Stimulated activated CD8-positive, alpha-beta memory T cell treated with anti-CD3 and anti-CD28 coated beads, Interleukin-7, amount 100 ng/mL, for 48 hours (primary cell): ENCODE measurements at places on chromosomes 6 and 20.

DNA sequence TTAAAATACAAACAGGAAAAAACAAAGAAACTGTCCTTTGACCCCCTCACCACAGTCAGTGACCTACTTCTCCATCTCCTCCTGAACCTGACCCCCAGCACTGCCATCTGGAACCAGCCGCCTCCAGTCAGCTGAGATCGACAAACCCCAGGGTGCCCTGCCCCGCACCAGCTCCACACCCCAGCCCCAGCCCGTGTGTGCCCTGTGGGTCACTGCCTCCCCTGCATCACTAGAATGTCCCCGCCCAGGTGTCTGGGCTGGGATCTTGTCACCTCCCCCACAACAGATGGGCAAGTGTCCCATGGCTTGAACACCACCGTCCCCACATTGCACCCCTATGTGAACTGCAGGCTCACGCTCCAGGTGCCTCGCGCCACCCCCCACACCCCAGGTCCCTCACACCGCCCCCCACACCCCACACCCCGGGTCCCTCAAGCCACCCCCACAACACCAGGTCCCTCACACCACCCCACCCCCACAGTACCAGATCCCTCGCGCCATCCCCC is 13.3 kb downstream of the TAF4 start:
- no peak for DNase-seq

DNA sequence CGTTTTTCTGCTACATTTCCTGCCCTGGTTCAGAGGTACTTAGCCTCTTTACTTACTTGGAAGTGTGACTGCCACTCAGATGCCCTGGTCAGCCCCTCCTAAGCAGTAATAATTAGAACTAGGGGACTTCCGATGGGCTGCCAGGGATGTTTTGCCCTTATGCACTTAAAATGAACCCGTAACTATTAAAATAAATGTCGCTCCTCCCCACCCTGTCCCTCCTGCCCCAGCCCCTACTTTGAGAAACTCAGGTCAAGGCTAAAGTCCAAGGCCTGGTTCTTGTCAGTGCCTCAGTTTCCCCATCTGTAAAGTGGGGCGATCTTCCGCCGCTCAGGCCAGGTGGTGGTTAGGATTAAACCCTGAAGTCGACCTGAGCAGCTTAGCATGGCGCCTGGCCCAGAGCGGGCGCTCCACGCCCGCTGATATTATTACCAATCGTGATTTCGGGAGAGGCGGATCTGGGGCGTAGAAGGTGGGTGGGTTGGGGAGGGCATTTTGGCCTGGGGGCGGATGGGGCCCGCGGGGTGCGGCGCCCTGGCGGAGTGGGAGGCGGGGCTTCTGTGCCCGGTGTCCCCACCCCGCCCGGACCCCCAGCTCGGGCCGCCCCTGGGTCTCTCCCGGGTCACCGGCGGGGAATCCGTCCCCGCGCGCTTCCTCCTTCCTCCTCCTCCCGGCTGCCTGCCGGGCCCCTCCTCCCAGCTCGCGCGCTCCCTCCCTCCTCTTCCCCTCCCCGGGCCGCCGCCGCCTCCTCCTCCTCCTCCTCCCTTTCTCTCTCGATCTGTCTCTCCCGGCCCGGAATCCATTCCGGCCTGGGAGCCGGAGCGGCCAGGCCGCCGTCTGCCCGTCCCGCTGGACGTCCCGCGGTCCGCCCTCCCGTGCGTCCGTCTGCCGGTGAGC is at the start of gene SRC:
TSS of gene SRC (plus strand) at position 802 of the 897 bp plus-strand sequence. CDS start 38,014 bp downstream, outside the sequence.
- DNase-seq = peak; percentile 11

- no peak for DNase-seq
Observed at GRCh38 chr6:123806561-123806960, 2.9 kb downstream of the NKAIN2 start.

GRCh38 chr6:8073758-8074157 is 9.6 kb upstream of the BLOC1S5 start:
- no peak for DNase-seq

- DNase-seq = no peak
Observed at GRCh38 chr6:169738204-169738975, 13.0 kb downstream of the DYNLT2 start.

- DNase-seq = no peak
Observed at GRCh38 chr6:108872141-108872557, 23.9 kb downstream of the ARMC2 start.

- no peak for DNase-seq
Observed at GRCh38 chr6:96809119-96809518, 28.2 kb downstream of the GPR63 start.

- DNase-seq = no peak
Observed at GRCh38 chr6:93407186-93407585, 12.2 kb downstream of the EPHA7 start.

- no peak for DNase-seq
Observed at GRCh38 chr6:99434702-99435530, 9.8 kb upstream of the PNISR start.

DNA sequence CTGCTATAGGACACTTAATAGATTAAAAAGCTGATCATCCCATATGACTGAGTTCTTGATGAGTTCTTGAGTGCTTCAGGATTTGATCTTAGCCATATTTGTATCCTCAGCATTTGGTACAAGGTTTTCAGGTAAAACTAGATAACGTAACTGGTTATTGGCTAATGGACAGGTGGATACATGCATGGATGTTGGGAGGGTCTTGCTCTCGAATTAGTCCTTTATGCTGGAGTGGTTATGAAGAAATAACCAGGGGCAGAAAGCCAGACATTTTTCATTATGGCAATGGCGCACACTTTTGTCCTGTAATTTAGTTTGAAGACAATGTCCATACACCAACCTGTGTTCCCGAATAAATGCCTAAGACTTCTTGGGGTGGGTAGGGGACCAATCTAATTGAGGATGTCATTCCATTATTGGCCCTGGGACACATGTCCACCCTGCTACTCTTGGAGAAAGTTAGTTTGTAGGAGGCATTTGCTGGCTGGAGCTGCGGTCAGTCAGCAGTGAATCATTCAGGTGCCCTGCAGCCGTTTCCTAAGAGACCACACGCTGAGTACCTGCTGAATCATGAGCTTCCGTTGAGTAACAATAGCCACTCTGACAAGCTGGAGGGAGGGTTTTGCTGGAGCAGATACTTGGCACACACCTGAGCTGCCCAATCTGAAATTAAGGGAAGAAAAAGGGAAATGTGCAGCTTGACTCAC is 194.4 kb downstream of the FOXA2 start:
- DNase-seq = no peak

- DNase-seq = no peak
Observed at GRCh38 chr6:145214570-145214969, 520.8 kb downstream of the EPM2A start.

GRCh38 chr6:84524636-84525035 is 239.8 kb downstream of the TBX18 start:
- DNase-seq = no peak

GRCh38 chr20:56461576-56461975 is 6.9 kb upstream of the RTF2 start:
- no peak for DNase-seq

- no peak for DNase-seq
Observed at GRCh38 chr20:38985060-38985459, 22.9 kb downstream of the DHX35 start.

DNA sequence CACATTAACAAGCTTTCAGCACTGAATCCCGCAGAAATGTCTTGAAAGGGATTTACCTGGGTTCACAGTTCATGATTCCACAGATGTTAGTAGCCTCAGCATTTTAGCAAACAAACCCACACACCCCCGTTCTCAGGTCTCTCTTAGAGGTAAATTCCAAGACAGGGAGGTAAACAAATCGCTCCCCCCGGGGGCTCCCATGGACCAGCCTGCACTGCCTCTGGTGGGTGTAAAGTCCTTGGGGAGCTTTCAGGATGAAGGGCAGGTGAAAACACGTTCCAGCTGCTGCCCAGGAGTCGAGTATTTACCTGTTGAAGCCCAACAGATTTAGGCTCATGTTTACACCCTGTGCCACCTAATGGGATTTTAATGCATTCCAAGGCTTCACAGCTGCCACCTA is 187.0 kb upstream of the FOXQ1 start:
- no peak for DNase-seq

DNA sequence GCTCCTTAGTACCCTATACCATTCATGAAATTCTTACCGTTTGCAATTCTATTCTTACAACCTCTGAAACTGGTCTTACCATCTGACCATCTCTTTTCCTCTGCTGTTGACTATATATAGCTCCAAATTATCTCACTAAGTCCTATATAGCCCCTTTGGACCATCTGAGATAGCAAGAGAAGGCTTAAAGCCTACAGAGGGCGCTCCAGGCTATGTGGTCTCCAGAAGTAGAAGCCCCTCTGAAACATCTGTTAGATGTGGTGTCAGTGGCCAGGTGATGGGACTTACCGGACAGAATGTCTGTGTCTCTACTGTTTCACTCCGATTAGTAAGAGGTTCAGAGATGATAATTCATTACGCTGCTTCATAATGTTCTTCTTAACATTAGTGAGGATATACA is 140.7 kb upstream of the BMP2 start:
- DNase-seq = no peak

DNA sequence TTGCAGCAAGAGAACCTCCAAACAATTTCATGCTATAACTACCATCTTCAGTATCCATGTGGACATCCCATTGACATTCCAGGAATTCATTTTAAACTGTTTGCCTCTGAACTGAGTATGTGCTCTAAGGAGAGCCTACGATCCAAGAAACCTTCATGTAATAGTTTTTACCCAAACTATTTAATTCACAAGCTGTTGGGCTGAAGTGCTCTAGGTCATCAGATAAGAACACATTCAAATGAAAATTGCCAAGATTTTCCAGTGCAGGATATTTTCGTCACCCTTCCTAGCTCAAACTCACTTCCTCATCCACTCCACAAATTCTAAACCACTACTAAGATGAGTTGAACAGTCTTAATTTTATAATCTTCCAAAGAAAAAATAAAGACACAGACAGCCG is 12.8 kb downstream of the RSPO3 start:
- DNase-seq = no peak

DNA sequence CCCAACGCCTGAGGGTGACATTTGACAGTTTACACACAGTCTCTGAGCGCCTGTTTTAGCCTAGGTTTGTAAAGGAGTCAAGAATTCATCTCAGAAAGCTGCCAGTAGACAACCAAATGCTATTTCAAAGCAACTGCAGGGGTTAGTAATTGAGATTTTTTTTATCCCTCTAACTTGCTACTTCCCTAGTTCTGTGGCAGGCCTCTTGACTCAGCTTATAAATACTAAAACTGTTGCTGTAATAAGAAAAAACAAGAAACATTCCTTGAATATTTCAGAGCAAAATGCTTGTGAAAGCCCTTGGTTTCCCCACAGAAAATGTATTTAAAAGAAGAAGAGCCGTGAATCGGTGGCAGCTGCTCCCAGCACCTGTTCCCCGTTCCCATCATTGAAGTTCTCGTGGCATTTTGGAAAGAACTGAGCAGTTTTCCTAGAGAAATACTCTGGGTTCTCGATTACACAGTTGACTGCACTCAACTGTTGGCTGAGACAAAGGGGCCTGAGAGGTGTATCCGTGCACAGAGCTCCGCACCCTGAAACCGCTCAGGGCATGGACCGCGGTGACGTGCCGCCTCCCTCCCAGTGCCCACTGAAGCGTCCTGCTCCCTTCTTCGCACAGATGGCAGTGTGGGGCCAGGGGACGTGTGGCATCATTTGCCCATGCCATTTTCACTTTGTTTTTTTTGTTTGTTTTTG is 20.9 kb downstream of the DLL1 start:
- DNase-seq = no peak

DNA sequence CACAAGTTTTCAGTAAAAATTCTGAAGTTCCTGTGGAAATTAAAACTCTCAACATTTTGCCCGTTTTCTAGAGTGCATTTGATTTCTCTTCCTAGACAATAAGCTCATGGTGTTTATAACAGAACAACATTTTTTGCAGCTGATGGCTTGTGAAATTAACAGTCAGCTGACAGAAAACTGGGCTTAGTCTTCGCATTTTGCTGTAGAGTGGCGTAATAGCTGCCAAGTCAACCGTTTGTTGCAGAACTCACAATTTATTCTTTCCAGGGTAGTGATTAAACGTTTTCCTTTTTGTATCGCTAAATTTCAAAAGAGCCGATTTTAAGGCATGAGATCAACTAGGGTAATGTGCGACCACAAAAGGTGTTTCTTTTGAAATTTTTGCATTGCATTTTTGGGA is 1.4 kb downstream of the SPO11 start:
- DNase-seq = no peak

DNA sequence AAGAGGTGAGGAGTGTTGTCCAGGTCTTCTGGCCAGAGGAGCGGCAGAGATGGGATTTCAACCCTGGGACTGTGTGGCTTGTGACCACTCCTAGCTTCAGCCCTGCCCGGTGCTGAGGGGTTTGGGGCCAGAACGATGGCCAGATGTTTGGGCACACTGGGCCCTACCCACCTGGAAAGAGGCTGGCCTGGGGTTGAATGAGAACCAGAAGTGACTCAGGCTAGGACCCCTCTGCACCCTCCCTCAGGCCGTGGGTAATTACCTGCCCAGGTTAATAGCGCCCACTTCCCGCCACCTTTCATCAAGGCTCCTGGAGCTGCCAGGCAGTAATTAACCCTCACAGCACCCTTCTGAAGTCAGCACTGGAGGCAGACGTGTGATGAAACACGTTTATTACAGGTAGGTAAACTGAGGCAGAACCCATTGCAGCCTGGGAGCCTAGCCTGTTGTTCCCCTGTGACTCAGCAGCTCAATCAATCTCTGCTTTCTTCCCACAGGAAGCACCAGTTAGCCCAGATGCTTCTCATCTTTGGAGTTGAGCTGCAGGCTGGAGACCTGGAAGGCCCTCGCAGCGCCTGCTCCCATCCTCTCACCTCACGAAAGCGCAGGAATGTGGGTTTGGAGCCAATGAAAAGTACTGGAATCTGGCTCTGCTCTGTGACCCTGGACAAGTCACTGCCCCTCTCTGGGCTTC is 120.8 kb downstream of the CEBPB start:
- DNase-seq = no peak

DNA sequence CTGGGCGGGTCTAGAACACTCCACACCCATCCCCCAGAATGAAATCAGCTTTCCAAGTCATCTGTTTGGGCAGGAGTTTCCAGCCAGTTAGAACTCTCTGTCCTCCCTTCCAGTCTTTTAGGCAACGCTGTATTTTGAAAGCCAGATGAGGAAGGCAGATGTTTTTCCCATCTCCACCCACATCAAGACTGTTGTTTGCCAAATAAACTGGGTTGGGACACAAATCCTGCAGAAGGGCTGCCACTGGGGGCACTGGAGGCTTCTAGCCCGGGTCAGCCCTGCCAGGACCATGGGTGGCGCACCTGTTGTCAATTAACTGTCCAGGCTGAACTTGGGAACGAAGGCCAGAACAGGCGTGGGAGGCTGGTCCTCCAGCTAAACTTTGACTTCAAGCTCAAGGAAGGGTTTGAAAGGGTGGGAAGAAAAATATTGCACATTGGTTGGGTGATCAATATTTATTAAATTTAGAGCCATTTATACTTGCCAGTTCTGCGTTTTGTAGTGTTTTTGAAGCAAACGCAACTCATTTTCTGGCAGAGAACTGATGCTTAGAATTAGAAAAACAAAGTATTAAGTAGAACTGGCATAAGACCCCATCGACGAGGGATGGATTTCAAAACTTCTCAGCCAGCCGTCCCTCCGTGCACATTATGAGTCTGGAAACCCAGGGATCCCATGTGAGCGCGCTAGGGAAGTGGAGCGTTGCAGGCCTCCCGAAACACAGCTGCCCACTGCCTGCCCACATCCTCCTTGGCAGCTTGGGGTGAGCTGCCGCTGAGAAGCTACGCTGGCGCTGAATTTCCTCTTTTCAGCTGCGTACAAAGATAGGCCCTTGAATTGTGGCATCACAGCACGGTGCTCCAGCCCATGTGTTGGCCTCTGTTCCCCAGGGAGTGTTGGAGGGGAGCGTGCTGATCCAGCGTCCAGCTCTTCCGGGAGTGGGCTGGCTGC is 297.4 kb downstream of the QKI start:
- no peak for DNase-seq
